ENCODE measurements at places on chromosomes 5 and 9.

DNA sequence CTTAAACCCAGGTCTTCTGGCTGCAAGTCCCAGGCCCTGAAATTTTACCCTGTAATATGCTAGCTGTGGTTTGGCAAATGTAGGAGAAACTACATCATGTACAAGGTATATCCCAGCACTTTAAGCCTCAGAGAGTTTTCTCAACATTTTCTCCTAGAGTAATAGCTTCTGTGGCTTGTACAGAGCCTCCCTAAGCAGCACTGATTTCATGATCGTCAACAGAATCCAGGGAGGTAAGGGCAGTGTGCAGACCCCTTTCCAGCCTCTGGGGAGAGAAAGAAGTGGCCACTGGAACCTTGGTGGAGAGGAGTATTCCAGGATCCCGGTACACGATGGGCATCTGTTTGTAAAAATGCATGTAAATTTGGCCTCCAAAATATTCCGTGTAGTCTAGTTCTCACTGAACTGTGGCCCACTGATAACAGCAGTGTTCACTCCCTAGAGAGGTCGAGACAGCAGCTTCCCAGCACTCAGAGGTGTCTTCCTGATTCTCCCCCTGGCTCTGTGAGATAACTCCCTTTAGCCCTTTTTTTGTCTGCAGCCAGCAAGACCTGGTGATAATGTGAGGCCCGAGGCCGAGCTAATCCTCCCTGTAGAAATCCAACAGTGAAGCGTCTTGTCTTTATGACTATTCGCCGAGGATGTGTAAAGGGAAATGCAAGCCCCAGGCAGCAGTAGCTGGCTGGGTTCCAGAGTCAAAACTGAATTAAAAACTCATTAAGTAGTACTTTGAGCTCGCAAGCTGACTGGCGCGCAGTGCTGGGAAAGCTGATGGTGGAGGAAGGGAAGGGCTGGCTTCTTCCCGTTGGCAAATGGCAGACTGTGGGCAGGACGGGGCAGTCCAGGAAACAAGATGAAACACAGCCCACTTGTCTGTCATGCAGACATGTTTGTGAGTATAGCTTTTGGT is 59.0 kb downstream of the MAP1B start:
- DNase-seq: no peak

DNA sequence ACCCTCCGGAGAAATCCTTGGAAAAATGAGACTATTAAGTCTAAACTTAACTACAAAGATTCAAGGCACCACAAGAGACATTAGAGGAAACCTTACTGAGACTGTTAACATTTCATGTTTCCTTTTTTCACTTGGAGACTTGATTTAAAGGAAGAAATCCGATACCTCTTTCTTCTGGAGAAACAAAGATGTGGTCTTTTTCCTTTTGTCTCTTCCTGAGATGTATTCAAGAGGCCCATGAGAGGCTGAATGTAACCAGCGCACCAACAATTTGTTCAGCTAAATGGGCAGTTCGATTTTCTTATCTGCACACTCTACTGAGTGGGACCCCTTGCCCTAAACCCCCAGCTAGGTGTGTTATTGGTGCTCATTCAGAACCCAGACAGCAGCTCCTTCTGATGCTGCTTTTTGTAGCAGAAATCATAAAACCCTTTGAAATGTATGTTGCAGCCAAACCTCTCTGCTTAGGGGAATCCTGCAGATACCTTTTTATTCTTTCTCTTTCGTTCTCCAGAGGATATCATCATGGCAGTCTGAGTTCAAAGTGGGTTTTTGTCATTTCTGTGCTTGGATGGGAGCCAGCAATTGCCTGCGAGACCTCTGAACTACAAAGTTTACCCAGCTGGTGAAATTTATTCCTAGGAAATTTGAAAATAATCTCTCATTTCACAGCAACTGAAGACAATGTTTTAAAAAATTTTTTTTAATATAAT is 41.9 kb upstream of the ACTBL2 start:
- DNase-seq: no peak

GRCh38 chr5:151662805-151663204 is 23.9 kb downstream of the SPARC start:
- no peak for DNase-seq

GRCh38 chr5:119651486-119651885 is 22.1 kb downstream of the FAM170A start:
- no peak for DNase-seq

DNA sequence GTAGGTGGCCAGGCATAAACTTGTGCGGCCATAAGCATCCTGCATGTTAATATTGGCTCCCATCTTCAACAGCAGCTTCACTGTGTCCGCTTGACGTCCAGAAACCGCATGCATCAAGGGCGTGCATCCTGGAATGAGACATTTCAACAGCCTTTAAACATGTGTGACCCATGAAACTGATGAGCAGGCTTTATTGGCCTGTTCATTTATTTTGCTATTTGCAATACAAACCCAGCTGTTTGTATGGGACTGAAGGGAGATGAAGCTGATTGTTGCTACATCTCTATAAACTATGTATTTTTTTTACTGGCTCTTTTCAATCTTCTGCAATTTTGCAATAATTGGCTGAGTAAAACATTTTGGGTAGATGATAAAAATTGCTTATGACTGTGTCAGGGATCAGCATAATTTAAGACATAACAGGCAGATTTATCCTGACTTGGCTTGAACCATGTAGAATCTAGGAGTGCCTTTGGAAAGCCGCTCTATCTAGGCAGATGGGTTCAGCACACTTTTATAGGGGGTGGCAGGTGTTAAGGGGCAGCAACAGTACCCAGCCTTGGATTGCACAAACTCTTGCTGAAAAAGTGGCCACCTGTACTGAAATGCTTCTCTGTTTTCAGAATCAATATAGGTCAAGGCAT is 56.9 kb downstream of the ANKRD55 start:
- no peak for DNase-seq

GRCh38 chr9:75552941-75553340 is 337.5 kb upstream of the PCSK5 start:
- no peak for DNase-seq

DNA sequence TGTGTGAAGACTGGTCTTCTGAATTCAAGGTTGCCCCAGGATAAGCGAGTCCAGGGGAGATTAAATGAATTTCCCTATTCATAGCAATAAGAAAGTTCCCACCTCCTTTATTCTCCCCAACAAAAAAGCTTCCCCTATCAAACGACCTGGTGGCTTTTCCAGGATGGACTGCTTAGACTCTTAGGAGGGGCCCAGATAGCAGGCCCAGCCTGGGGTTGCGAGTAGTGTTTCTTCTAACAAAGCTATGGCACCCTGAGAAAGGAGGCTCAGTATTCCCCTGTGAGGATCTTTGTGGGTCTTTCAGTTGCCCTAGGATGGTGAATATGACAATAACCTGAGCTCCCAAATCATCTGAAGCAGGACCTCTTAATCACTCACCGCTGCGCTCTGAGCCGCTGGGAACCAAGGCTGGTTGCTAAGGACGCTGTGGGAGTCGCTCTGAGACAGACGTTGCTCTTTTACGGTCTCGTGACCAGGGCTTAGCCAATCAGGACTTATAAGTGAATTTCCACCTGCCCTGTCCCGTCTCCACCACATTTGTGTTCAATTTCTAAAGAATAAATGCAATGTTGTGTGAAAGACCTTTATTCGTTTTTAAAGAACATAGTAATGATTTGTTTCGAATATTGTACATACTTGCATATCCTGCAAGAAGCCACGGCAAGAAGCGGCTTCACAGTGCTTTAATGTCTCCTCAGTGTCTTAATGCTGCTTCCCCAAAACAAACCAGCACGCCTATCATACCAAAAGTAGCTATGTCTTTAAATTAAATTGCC is at the start of gene TMEM232:
TMEM232 (minus strand) TSS at position 423 of the 776 bp plus-strand sequence. CDS start 59,319 bp downstream, outside the sequence.
- DNase-seq: peak; percentile 90
